NCI-H446 (cell line): ENCODE measurements at places on chromosomes 12 and 14.

GRCh38 chr12:12784116-12784515 lies 1.3 kb upstream of the APOLD1 start:
- DNase-seq: no peak

GRCh38 chr12:132614861-132615578 lies 3.6 kb upstream of the P2RX2 start:
- peak; percentile 74 for DNase-seq

- no peak for DNase-seq
Measured at GRCh38 chr12:19694627-19695026, 255.3 kb downstream of the AEBP2 start.

DNA sequence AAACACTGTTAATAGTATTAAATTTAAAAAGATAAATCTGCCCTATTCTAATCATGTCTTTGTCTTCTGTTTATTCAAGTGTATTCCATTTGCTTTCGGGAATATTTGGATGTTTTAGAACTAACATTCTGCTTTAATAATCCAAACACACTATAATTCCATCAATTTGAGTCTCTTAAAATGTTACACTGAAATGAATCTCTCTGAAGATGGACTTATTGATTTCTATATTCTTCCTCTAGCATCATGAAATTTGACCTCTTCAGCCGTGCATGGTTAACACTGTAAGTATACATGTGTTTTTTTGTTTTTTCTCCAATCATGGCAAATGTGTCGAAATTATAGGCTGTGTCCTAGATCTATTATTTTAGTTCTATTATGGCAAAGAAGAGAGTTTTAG lies 339.2 kb downstream of the ACSS3 start:
- no peak for DNase-seq

DNA sequence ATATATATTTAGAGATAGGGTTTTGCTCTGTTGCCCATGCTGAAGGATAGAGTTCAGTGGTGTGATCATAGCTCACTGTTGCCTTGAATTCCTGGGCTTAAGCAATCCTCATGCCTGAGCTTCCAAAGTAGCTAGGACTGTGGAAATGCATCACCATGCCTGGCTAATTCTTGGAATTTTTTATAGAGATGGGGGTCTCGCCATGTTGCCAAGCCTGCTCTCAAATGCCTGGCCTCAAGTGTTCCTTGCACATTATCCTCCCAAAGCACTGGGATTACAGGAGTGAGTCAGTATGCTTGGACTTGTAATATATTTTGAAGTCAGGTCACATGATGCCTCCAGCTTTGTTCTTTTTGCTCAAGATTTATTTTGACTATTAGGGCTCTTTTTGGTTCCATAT lies 178.0 kb downstream of the RPAP3 start:
- no peak for DNase-seq

DNA sequence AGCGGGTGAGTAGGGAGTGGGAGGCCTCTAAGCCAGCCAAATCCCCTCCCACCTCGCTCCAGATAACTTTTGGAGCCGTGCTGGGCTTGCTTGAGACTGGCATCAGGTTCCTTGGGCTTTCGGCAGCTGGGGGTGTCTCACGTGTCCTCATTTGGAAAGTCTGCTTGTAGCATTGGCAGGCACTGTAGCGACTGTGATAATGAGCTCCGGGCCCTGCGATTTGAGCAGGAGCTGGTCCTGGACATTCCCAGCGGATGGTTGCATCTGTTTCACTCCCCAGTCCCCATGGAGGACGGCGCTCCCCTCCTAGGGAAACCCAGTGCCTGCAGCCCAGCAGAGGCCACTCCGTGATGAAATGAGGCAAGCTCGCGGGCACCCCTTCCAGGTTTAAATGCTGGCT lies 49.4 kb downstream of the DGLUCY start:
- DNase-seq: peak; percentile 99

- DNase-seq: no peak
Measured at GRCh38 chr12:124795081-124795948, 68.3 kb downstream of the SCARB1 start.
